Right ventricle myocardium inferior (tissue), 1 donor: ENCODE measurements at places on chromosomes 1 and 21. TPM values are rescaled to one million over a fixed set of nuclear protein-coding genes. Genes with fewer than 3 reads are reported as not detected.

LCE2C gene
- total RNA-seq, result not detected

DIO1 gene
- not detected for total RNA-seq

PDPN gene
- 24.1 TPM for total RNA-seq

HES3 gene
- not detected for total RNA-seq

DNA sequence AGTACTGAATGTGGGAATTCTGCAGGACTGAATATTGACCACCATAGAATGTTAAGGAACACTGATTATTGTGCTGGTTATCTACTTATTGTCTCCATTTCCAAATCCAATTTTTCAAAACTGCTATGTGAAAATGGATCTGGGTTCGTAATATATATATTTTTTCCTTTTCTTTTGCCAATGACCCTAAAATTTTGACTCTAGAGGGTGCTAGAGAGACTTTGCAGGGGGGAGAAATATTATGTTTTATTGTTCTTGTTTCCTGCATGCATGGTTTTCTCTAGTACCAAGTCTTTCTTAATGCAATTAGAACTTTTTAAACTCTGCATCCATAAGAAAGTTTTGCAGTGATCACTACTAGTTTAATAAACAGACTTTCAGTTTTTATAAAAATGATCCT, 1256.9 kb downstream of the BRINP3 start:
- no peak for DNase-seq

DNA sequence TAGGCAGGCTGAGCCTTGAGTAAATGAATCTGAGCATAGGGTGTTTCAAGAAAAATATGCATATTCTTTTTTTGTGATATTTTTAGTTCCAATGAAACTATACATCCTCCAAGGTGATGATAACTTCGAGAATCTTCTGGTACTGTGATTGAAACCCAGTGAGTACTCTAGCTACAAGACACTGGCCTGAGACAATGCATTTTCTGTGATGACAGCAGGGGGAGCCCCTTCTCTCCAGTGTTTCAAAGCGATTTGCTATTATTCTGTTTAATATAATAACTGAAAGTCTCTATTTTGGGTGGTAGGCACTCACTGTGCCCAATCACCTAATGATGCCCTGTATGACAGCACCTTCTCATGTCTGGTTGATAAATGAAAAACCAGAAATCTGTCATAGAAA, 12.1 kb downstream of the IRF2BP2 start:
- DNase-seq, result no peak

- no peak for DNase-seq
These were observed 7.2 kb upstream of the CCDC185 start for GRCh38 chr1:223386013-223386412.

GRCh38 chr1:204587621-204588020, 71.4 kb downstream of the MDM4 start:
- no peak for DNase-seq
